Psoas muscle (tissue), 8 donors: ENCODE measurements at places on chromosomes 3 and 15. TPM values are rescaled to one million over a fixed set of nuclear protein-coding genes. Genes with fewer than 3 reads are reported as not detected.

Gene CYP11A1
- total RNA-seq, result 0.61 TPM

Gene IQCF5
- total RNA-seq, result not detected

Gene IL16
- 2.7 TPM for total RNA-seq

Gene CLDN18
- not detected for total RNA-seq

Gene XXYLT1
- 3.5 TPM for total RNA-seq

Gene STAB1
- 39.2 TPM for total RNA-seq

Gene PLA2G4D
- total RNA-seq, result not detected

Gene ATP10A
- total RNA-seq, result 0.27 TPM

Gene FILIP1L
- 128 TPM for total RNA-seq

Gene PARP15
- total RNA-seq, result 1.0 TPM

Gene PDE12
- 20.6 TPM for total RNA-seq

Gene TJP1
- 47.4 TPM for total RNA-seq

Gene C2CD4A
- total RNA-seq, result 0.11 TPM

Gene XYLB
- total RNA-seq, result 1.3 TPM

Gene ARHGEF3
- total RNA-seq, result 10.4 TPM

Gene FAM219B
- 78.0 TPM for total RNA-seq

Gene FAM227B
- 7.1 TPM for total RNA-seq

Gene CRYGS
- total RNA-seq, result 0.75 TPM

Gene LMOD3
- 193 TPM for total RNA-seq

Gene CCNL1
- total RNA-seq, result 34.5 TPM

Gene GOLGA8S
- not detected for total RNA-seq

Gene AGTR1
- total RNA-seq, result 8.5 TPM

Gene CIDEC
- total RNA-seq, result 0.93 TPM

Gene HYAL1
- 16.7 TPM for total RNA-seq

Gene OR5K2
- total RNA-seq, result not detected

Gene STARD5
- total RNA-seq, result 0.25 TPM

Gene RLBP1
- not detected for total RNA-seq

Gene GADL1
- total RNA-seq, result 5.6 TPM

Gene TUSC7
- total RNA-seq, result not detected

Gene RTP1
- total RNA-seq, result not detected

Gene DISP2
- 0.82 TPM for total RNA-seq

Gene RBM5
- total RNA-seq, result 61.4 TPM

Gene SLC28A1
- total RNA-seq, result 0.23 TPM

Gene GOLGA6L2
- not detected for total RNA-seq

Gene ARIH1
- 197 TPM for total RNA-seq

Gene SPATA12
- not detected for total RNA-seq

Gene SLCO3A1
- total RNA-seq, result 9.4 TPM

Gene TERC
- total RNA-seq, result 0.75 TPM

Gene CATSPER2
- 0.87 TPM for total RNA-seq

Gene UTS2B
- not detected for total RNA-seq

Gene RARB
- 1.3 TPM for total RNA-seq

Gene ACKR4
- total RNA-seq, result 0.43 TPM

Gene PRTG
- total RNA-seq, result 1.1 TPM

Gene UCN2
- total RNA-seq, result 0.32 TPM

Gene CACNA2D3
- total RNA-seq, result 6.7 TPM

Gene CFAP44
- total RNA-seq, result 1.1 TPM

Gene MKRN2OS
- total RNA-seq, result not detected

Gene OR4F6
- total RNA-seq, result not detected

Gene DCLK3
- total RNA-seq, result 0.54 TPM

Gene LRRK1
- total RNA-seq, result 5.8 TPM

Gene SERINC4
- 0.30 TPM for total RNA-seq

Gene SMAD6
- 1.3 TPM for total RNA-seq

Gene SEC61A1
- total RNA-seq, result 89.3 TPM

Gene HCN4
- not detected for total RNA-seq

Gene SLC15A2
- total RNA-seq, result 1.8 TPM

Gene SHF
- total RNA-seq, result 4.0 TPM

Gene SCN5A
- total RNA-seq, result 13.3 TPM

Gene GASK1A
- total RNA-seq, result 1.5 TPM
